Lung (tissue), 17 donors: ENCODE measurements at places on chromosomes 5 and 9. TPM values are rescaled to one million over a fixed set of nuclear protein-coding genes. Genes with fewer than 3 reads are reported as not detected.

IFNA21 gene
- total RNA-seq: not detected

FGF10 gene
- 37.3 TPM for total RNA-seq

PLPP7 gene
- 1.2 TPM for total RNA-seq

PCDHA9 gene
- total RNA-seq: 0.68 TPM

CMBL gene
- total RNA-seq: 15.9 TPM
